ENCODE measurements at places on chromosomes 1 and 21.

DNA sequence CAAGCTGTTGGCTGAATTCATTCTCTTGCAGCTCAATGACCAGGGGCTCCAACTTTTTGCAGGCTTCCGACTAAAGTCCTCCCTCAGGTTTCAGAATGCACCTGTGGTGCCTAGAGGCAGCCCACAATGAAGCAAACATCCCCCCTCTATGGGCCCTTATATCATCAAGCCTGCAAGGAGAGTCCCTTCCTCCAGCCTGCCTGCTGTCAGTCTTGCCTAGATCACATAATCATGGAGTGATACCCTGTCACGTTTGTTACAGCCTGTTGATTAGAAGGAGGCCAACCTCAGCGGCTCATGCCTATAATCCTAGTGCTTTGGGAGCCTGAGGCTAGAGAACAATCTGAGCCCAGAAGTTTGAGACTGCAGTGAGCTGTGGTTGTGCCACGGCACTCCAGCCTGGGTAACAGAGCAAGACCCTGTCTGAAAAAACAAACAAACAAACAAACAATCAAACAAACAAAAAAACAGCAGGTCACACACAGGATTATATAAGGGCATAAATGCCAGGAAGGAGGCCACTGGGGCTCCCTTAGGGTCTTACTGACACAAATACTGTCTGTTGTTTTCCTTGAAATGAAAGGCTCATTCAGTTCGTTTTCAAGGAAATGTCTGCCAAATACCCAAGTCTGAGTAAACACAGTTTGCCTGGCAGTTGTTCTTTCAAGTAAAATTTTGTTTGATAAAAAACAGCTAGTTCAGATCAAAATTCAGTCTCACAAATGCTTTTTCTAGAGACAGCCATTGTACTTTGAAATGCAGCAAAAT lies 4.7 kb upstream of the SPRR3 start:
- DNase-seq, result no peak

- DNase-seq, result no peak
Measured at GRCh38 chr1:224732377-224733026, 116.4 kb downstream of the CNIH3 start.

DNA sequence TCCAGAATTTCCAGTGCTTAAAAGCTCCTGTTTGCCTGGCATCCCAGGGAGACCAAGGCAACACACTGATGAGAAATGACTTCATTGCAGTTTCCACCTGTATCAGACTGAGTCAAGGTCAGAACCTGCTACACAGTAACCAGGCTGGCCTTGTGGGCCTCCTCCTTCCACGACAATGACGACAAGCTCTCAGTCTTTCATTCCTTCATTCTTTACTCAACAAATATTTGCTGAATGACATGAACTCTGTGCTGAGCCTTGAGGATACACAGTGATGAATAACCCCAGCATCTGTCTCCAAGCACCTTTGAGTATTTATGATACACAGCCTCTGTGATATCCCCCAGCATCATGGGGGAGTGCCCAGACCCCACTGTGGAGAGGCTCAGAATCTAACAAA lies 8.9 kb upstream of the LCE5A start:
- DNase-seq, result no peak

DNA sequence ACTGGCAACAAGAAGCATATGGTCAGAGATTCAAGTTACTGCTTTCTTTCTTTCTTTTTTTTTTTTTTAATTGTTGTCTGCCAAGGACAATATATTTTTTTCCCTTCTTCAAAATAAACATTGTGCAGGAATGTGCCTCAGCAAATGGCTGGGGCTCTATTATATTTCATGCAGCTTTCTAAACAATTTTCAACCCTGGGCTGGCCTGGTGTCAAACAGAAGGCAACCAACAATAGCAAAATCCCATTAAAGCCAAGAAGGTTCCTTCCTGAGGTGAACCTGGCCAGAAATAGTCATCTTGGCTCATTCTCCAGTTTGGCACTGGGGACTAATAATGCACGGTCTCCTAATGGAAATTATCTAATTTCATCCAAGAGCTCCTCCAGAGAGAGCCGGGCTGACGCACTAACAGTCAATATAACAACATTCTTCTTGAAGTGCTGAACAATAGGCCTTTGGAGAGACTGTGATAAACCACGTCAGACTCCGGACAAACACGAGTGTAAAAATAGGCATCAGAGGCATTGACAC lies 35.7 kb upstream of the HLX start:
- no peak for DNase-seq

DNA sequence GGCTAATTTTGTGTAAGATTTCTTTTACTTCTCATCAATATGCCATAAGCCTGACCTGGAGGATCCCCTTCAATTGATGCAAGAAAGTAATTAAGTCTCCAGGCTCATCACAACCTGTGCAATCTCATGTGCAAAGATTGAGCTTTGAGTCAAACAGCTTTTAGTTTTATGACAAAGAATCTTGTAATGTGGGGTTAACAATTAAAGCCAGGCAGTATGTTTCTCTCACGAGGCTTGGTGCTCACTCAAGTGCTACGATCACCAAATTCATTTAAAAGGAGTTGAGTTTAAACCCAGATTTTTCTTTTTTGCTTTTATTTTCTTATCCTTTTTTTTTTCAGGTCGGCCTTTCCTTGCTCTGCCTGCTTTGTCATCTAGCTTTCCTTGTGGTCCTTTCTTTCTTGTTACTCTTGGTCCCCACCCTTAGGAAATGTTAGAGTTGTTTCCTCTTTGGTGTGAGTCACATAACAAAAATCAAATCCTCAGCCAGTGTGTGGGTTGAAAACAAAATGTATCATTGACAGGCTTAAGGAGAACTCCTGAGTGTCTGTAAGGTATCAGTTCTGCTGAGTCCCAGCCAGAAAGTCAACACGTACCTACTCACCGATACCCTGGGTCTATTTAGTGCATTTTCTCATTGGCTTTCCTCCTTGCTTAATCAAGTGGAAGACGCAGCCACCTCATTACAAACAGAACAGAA lies 1037.2 kb downstream of the ADGRL2 start:
- no peak for DNase-seq

DNA sequence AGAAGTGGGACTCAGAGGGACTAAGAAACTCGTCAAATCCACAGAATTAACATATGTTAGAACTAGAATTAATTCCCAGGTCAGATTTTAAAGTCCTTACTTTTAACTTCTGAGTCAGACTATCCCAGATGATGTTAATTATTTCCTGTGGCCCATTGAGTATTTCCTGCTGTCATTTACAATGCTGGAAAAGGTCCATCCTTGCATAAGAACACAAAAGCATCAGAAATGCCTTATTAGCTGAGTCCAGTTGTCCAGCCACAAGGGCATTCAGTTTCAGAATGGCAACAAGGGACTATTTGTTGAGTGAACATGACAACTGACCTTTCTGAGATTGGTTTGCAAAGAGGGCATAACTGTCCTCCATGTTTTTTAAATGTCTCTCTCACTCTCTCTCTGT lies 16.5 kb upstream of the HIVEP3 start:
- DNase-seq, result no peak

DNA sequence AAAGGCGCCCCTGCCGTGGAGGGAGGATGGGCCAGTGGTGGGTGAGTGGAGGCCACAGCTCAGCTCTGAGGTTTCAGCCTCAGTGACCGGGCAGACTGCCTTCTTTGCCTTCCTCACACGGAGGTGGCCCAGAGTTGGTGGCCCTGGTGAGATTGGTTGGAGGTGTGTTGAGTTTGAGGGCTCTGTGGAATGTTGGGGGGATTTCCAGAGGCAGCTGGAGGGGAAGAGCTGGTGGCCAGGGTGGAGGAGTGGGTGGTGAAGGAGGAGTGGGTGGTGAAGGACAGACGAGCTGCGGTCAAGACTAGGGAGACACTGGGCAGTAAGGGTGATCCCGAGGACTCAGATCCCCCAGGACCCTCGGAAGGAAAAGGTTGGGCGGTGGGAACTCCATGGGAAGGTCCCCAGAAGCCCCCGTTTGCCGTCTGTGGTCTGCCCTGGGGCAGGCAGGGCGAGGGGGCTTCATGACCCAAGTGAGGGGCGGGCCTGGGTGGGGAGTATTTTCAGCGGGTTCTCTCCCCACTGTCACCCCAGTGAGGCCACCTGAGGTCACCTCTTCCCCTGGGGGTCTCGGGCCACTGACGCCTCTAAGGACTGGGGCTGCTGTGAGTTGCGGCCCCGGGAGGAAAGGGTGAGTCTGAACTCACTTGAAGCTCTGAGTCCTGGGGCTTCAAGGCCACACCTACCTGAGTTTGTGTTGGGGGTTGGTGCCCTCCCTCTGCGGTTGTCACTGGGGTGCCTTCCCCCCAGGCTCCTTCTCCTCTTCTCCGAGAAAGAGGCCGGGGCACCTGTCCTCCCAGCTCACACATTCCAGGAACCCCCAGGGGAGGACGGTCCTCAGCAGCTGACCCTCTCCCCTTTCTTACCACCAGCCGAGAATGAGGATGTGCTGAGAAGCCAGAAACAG lies 22.7 kb upstream of the PIK3CD start:
- DNase-seq, result no peak

DNA sequence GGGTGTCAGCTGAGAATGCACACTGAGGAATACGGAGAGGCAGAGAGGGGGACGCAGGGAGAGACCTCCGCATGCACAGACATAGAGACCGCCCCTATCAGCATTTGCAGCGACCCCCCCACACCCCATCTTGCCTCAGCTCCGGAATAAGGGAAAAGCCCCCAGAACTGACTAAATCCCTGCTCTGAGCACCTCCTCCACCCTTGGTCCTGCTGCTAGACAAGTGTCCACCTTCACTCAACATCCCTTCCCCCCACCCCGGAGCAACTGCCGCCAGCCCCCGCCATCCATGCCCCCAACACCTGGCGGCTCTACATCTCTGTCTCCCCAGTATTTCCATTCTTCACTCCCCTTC lies 769 bp downstream of the SV2A start:
- DNase-seq, result no peak

GRCh38 chr1:109740615-109741373 lies at the start of gene GSTM3:
Gene GSTM3 (minus strand): TSS chr1:109741038. CDS start chr1:109740287, 751 bp downstream.
- no peak for DNase-seq

DNA sequence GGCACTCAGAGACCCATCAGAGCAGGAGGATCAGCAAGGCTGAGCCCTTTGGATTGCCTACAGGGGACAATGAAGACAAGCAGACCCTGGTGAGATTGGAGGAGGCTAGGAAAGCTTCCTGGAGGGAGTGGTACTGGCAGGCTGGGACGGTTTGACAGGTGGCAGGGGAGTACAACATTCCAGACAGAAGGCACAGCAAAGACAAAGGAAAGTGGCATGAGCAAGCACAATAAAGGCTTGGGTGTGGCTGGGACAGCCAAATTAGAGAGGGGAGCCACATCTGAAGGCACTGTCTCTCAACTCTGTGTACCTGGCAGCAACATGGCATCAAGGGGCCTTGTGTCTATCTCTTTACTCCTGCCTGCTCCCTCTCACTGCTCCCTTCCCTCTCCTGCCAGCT lies 38.2 kb downstream of the DMAP1 start:
- DNase-seq, result no peak

- DNase-seq, result no peak
Measured at GRCh38 chr21:33133892-33134291, 64.0 kb downstream of the OLIG1 start.

DNA sequence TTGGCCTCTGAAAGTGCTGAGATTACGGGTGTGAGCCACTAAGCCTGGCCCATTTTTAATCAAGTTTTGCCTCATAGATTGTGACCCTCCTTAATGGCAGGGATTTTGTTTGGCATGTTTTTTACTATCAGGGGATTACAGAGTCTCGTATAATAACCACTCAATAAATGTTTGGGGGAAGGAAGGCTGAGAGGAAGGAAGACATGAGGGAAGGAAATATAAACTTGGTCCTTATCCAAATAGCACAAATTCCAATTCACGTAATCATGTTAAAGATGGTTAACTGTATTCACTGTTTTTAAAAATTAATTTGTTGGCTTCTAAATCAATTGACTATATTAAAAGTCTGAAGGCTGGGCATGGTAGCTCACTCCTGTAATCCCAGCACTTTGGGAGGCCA lies 30.9 kb upstream of the SERTAD4 start:
- no peak for DNase-seq

DNA sequence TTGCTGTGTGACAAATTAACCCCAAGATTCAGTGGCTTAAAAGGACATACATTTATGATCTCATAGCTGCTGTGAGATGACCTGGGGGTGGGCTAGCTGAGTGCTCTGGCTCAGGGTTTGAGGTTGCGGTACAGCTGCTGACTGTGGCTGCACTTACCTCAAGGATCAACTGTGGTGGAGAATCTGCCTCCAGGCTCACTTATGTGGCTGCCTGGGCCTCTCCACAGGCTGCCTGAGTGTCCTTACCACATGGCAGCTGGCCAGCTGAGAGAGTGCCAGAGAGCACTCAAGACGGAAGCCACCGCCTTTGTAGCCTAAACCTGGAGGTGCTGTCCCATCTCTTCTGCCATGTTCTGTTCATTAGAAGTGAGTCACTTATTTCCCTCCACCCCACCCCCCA lies 5.7 kb downstream of the LRRC71 start:
- DNase-seq, result no peak

DNA sequence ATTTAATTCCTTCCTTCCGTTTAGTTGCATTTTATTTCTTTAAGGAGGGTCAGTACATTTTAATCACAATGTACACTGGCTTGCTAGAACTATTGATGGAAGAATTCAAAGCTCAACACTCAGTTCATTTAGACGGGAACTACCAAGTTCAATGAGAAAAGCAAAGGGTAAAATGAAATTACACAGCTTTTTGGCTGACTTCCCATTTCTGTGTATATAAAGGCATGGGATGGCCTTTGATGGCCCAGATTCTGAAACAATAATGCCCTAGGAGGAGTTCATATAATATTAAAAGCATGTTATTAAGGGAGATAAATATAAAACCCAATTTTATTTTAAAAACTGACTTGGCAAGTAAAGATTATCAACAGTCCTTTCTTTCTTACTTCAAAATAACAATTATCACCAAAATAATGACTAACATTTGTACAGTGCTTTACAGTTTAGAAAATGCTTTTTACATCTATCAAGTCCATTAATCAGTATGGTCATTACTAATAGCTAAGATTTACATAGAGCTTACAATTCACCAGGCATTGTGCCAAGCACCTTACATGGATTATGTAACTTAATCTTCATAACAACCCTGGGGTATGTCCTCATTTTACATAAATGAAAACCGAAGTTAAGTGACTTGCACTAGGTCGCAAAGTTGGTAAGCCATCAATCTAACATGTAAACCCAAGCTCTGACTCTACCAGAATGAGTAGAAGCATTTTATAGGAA lies 402.4 kb downstream of the OMA1 start:
- no peak for DNase-seq

- no peak for DNase-seq
Measured at GRCh38 chr21:33039536-33039935, 13.8 kb downstream of the OLIG2 start.

DNA sequence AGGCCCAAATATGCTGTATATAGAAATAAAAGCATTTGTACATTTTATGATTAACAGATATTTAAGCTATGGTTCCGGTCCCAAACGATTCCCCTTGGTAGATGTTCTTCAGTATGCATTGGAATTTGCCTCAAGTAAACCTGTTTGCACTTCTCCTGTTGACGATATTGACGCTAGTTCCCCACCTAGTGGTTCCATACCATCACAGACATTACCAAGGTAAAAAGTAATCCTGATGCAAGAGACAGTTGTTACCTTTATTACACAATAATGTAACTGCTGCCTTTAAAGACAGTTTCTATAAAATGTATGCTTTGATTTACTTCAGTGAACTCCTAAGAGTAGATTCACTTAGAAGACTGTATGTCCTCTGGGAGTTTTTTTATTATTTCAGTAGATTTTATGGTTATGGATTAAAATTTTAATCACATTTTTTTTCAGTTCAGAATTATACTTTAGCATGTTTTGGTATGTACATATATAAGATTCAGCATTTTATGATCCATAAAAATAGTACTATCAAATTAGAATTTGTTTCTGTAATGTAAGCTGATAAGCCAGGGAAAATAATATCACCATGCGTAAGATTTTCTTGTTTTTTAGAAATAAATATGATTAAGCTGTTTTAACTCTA lies 96.5 kb downstream of the USP25 start:
- peak; percentile 51 for DNase-seq

- no peak for DNase-seq
Measured at GRCh38 chr1:76231320-76231719, 156.8 kb downstream of the ST6GALNAC3 start.
